ENCODE measurements at places on chromosomes 16 and 17. TPM values are rescaled to one million over a fixed set of nuclear protein-coding genes. Genes with fewer than 3 reads are reported as not detected.

DNA sequence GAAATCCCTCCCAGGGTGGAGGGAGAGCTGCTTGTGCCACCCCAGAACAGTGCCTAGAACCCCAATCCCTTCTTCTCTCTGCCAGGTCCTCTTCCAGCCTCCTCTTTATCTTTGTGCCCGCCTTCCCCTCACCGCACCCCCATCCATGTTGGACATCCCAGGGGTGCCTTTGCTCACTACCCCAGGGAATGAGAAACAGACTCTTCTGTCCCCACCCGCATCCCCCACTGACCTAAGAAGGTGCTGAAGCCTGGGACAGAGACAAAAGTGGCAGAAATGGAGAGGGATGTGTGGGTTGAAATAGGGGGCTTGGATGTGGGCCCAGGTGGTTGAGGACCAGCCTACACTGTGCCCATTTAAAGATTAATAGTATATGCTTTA, 17.0 kb downstream of the ALOX15B start:
- DNase-seq = no peak

The HID1 gene
- 60.4 TPM for polyA plus RNA-seq

DNA sequence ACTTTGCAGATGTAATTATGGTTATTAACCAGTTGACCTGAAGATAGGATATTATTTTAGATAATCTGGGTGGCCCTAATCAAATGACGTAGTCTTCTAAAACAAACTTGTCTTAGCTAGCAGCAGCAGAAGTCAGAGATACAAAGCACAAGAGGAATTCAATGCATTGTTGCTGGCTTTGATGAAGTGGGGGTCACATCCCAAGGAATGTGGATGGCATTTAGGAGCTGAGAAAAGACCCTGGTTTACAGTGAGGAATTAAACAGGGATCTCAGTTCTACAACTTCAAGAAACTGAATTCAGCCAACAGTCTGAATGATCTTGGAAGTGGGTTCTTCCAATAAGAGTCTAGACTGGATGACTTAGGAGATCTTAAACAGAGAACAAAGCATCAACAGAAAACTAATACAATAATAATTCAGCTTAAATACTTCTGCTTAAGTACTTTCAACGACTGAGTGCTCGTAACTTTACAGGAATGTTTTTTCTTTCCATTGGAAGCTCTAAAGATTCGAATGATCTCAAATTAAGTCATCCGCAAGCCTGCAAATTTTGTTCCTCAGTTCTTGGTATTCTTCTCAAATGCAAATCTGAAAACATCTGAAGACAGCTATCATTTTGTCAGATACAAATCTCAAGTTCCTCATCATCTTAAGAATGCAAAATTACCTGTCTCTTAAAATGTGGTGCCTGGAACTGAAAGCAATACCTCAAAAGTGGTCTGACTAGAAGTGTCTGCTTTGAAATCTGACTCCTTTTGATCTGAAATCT, 3.3 kb downstream of the C16orf46 start:
- no peak for DNase-seq

GRCh38 chr17:40497695-40498094, 3.7 kb downstream of the TNS4 start:
- no peak for DNase-seq

The ZFP3 gene
- polyA plus RNA-seq = 2.8 TPM

The LGALS9B gene
- 1.9 TPM for polyA plus RNA-seq

GRCh38 chr17:29617125-29617480, 5.6 kb downstream of the CORO6 start:
- DNase-seq = peak; percentile 75

- DNase-seq = no peak
These were observed 506.1 kb downstream of the CDH11 start for GRCh38 chr16:64615630-64616280.

The TPPP3 gene
- 19.9 TPM for polyA plus RNA-seq

DNA sequence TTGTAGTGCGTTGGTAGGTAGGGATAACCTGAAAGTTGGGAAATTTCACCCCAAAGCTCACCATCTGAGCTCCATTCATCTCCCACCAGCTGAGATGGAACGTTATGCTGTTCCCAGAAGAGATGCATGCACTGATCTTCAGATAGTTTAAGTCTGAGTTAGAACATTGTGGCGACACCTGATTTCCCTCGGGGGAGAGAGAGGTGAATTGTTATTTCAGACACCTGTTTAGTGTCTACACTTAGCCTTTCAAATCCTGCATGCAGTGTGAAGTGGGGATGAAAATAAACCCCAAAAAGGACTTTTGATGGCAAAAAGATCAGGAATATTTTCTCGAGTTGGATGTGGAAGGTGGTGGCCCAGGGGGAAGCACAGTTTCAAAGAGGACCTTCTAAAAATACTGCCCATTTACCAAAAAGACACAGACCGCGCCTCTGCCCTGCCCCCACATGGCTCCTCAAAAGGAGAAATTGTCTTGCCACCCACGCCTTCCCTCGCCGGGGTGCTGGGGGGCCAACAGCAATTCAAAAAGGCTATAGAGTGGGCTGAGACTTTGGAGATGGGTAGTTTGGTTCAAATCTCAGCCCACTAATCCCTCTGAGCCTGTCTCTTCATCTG, 11.4 kb downstream of the CIITA start:
- no peak for DNase-seq

DNA sequence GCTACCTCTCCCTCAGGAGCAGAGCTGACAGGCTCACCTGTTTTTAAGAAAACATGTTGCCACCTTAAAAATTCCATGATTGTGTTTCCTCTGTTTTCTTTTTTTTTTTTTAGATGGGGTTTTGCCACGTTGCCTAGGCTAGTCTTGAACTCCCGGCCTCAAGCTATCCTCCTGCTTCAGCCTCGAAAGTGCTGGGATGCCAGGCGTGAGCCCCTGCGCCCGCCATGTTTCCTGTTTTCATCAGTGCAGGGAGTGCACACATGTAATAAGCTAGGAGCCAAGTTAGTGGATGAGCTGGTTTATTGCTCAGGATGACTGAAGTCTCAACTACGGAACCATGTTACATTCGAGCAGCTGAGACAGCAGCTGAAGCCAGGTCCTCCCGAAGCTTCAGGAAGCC, 13.6 kb downstream of the MRM3 start:
- DNase-seq = no peak

The OSGIN1 gene
- polyA plus RNA-seq = 64.6 TPM

- no peak for DNase-seq
These were observed 7.2 kb downstream of the MMP15 start for GRCh38 chr16:58032710-58033293.

DNA sequence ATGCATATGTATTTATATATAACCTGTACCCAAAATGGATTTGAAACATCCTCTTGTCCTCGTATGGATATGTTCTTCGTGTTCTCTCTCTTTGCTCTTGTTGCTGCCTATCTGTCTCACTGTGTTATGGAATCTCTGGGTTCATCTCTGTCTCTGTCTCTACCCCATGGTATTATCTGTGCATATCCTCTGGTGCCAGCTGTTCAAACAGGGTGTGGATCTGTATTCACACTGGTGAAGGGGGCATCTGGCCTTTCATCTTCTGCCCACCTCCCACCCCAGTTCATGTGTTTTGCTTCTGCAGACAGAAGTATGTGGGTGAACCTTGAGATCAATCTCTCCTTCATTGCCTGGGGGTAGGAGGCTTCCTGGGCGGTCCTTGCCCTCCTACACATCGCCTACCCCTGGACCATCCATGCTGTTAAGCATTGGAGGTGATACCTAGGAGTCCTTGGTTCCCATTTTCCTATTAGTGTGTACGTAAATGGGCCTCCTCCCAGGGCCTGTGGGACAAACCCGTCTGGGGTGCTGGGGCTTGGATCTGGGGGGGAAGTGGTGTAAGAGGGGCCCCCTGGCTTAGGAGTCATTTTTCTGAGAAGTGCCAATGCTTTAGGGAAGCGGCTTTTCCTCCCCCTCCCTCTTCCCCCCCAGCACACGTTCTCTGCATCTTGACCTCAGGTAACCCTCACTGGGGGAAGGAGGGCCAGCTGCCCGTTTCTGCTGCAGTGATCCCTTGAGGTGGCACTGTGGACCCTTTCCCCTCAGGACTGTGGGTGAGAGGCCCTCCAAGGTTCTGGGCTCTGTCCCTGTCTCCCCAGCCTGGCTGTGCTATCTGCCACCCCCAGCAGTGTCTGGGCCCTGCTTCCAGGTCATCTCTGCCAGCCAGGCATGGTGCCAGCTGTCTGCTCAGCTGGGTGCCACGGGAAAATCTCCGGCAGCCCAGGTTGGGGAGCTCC, 21.1 kb downstream of the RARA start:
- DNase-seq = no peak

DNA sequence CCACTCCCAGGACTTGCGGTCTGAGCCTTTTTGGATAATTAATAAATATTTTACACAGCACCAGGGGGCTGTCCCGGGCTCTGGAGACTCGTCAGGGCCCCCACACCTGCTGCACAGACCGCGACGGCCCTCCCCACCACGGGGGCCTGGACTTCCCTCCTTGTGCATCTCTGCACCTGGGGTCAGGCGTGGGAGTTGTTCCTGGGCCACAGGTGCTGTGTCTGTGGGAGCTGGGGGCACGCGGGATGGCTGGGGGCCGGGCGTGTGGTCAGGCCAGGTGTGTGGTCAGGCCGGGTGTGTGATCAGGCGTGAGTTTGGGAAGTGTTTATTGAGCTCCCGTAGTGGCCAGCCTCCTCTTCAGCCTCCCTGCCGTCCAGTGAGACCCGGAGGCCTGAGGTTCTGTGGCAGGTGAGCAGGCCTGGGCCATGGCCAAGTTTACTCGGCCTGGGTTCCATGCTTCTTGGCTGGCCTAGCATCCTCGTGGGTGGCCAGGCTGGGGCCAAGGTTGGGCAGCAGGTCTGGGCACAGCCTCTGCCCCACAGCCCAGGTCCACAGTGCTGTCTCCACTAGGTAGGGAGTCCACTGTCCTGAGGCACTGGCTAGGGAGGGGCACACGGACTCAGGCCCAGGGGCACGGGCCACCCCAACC, 1.9 kb upstream of the STUB1 start:
- DNase-seq = no peak

The CCT6B gene
- polyA plus RNA-seq = not detected

DNA sequence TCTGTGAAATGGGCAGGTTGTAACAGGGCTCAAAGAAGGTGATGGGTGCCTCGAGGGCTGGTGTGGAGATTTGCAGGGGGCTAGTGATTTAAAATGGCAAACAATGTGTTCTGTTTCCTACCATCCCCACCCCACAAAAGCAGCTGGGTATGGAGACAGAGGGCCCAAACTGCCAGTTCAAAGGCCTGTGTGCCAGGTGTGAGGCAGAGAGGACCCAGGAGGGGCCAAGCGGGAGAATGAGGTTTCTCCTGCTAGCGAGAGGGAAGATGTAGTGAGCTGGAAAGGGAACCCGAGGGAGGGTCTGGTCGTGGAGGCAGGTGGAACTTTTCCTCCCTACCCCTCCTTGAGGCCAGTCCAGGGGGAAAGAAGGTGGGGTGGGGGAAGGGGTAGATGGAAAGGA, 39.4 kb downstream of the LAT start:
- no peak for DNase-seq

The ZNF629 gene
- 8.0 TPM for polyA plus RNA-seq

- DNase-seq = no peak
These were observed 286.7 kb downstream of the IRX3 start for GRCh38 chr16:53999841-54000240.

GRCh38 chr16:83348991-83349390, 458.8 kb upstream of the HSBP1 start:
- no peak for DNase-seq

- no peak for DNase-seq
These were observed 180.6 kb downstream of the COPRS start for GRCh38 chr17:31678431-31678830.

GRCh38 chr16:67563708-67564468, 1.6 kb downstream of the CTCF start:
- peak; percentile 63 for DNase-seq

The ERI2 gene
- 17.2 TPM for polyA plus RNA-seq

- no peak for DNase-seq
These were observed 26.2 kb upstream of the EMP2 start for GRCh38 chr16:10606607-10607006.

The NAA38 gene
- 40.1 TPM for polyA plus RNA-seq

The TMED6 gene
- 5.6 TPM for polyA plus RNA-seq

- DNase-seq = peak; percentile 23
These were observed 3.6 kb upstream of the ZNF652 start for GRCh38 chr17:49365667-49366066.

The SYCE1L gene
- polyA plus RNA-seq = 4.1 TPM

DNA sequence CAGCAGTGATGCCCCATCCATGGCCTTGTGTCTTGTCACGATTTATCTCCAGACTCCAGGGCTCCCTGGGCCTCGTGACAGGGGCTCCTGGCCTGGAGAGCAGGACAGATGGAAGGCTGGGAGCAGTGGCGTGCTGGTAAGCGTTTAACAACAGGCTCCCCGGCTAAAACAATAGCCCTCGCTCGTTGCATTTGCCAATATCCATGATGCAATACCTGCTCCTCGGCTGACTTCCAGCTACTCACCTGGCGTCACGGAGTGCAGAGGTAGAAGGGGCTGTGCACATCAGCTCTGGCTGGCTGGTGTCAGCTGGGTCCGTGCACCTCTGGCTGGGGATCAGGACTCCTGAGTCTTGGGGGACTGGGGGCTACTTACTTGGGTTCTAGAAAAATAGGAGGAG, 1.5 kb upstream of the BICDL2 start:
- DNase-seq = peak; percentile 81

The ITGA2B gene
- polyA plus RNA-seq = not detected

GRCh38 chr16:84197466-84198128, 6.6 kb downstream of the ADAD2 start:
- no peak for DNase-seq

The DOC2A gene
- polyA plus RNA-seq = 1.6 TPM

- no peak for DNase-seq
These were observed 416.6 kb downstream of the KIF2B start for GRCh38 chr17:54239291-54239690.

The HBA2 gene
- 515 TPM for polyA plus RNA-seq

The FOXF1 gene
- polyA plus RNA-seq = 17.4 TPM

DNA sequence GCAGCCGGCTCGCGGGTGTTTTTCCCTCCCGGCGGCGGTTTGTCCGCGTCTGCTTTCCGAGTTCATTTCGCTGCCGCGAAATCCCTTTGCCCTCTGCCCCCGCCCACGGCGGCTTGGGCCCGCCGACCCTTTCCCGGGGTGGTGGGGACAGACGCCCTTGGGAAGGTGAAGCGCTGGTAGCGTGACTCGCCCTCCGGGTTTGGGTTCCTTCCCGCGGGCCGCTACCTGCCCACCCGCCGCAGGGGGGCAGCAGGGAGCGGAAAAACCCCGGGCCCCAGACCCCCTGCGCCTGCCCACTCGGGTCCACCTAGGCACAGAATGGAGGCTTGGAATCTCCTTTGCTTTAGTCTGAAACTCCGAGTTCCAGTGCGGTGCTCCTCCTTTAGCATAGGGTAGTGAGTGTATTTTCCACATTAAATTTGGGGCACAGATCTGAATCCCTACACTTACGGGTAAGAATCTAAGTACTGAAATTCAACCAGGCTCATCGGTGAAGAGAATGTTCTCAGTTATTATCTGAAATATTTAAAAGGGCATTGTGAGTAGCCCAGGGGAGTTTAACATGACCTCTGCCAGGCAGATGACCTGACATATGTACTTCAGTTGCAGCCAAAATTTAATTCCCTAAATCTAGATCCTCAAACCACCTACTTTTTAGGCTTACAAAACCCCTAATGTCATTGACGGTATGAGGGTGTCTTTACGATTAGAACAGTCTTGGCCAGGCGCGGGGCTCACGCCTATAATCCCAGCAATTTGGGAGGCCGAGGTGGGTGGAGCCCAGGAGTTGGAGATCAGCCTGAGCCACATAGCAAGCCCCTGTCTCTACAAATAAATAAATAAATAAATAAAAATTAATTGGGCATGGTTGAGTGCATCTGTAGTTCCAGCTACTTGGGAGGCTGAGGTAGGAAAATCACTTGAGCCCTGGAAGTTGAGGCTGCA, 1.0 kb downstream of the NME2 start:
- peak; percentile 58 for DNase-seq

The SHCBP1 gene
- polyA plus RNA-seq = 1.8 TPM

The ZNF23 gene
- 4.7 TPM for polyA plus RNA-seq

All from small intestine (tissue), 16 donors.